ENCODE measurements at places on chromosomes 3 and 15.

GRCh38 chr15:61133361-61133760 lies 95.7 kb downstream of the RORA start:
- DNase-seq: no peak

- DNase-seq: no peak
Measured at GRCh38 chr3:169633105-169633504, 30.4 kb downstream of the MECOM start.

- DNase-seq: no peak
Measured at GRCh38 chr3:122510878-122511535, 3.7 kb downstream of the KPNA1 start.

DNA sequence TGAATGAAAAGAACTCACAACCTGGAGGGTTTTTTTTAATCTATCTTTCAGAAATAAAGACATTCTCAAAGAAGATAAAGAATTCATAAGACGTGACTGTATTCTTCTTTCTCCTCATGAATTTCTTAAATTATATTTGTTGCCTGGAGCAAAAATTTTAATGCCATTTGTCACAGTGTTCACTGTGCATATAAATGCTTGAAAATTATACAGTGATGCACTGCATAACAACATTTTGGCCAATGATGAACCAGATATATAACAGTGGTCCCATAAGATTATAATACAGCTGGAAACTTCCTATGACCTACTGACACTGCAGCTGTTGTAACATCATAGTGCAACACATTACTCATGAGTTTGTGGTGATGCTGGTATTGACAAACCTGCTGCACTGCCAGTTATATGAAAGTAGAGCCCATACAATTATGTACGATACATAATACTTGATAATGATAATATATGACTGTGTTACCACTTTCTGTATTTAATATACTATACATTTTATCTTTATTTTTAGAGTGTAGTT lies 67.3 kb downstream of the P2RY1 start:
- no peak for DNase-seq

GRCh38 chr3:71313844-71314243 lies 269.7 kb downstream of the FOXP1 start:
- no peak for DNase-seq

GRCh38 chr3:23017801-23018200 lies 185.3 kb upstream of the UBE2E2 start:
- no peak for DNase-seq

DNA sequence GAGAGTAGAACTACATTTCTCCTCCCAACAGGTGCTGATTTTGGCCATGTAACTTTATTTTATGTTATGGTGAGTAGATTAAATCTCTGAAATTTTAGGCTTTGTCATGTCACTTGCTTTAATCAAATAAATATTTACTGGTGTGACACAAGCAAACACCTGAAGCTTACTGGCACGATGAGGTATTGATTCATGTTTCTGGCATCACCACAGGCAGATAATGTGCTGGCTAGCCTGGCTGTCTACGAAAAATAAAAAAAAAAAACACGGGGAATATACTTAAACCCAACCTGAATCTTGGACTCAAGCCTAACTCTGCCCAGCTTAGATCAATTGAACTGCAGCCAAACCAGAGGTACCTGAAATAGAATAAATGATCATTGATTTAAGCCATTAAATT lies 65.6 kb upstream of the CADM2 start:
- no peak for DNase-seq

DNA sequence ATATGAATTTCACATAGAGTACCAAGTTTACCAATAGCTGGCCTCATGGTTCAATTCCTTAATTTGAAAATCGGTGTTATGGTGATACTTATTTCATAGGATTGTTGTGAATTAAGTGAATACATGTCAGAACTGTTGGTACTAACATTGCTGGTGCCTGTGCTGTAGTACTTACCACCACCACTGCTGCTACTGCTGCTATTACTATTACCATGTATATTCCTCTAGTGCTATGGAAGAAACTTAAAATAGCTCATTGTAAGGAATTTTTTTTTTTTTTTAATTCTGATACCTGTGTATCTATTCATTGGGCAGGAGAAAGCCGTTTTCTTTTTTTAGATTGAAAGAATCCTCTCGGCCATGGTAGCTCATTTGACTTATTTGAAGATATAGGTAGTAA lies 3.6 kb downstream of the FYTTD1 start:
- no peak for DNase-seq

DNA sequence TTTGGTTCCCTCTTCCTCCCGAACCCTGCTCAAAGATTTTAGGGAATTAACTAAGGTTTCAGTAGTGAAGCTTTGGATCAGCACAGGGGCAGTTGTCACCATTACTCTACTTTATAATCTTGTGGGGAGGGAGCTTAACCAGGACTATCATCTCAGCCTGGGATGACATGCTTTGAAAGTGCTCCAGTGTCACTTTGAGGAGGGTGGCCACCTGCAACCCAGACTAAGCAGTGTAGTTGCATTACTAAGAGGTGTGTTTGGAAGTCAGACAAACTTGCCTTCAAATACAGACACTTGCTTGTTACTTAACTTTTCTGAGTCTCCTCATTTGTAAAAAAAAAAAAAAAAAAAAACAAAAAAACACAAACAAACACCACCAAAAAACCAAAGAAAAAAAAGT lies 340.3 kb upstream of the TBL1XR1 start:
- DNase-seq: no peak

DNA sequence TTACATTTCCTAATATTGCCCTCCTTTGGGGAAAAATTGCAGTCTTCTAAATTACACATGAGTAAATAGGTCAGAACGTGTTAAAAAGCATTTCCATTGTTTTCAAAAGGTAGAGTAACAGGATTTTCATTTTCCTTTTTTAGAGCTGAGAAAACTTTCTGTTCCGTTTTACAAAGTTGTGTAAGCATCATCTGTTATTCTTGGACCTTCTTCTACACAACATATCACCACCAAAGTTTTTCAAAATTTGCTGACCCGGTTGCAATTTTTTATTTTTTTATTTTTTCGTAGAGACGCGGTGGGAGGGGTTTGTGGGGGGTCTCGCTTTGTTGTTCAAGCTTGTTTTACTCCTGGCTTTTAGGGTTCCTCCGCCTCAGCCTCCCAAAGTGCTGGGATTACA lies 1.1 kb downstream of the CCDC39 start:
- no peak for DNase-seq

DNA sequence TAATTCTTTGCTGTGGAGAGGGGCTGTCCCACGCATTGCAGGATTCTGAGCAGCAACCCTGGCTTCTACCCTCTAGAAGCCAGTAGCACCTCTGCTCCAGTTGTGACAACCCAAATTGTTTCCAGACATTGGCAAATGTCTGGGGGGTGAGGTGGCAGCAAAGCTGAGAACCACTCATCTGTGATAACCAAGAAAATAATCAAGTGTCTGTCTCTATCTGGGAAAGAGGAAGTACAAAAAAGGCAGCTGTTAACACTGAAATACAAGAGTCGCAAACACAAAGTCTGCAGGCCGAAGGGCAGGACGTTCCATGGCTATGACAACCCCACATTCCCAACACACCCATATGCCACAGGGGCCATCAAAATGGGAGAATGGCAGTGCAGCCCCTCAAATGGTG lies 42.2 kb upstream of the GNB5 start:
- DNase-seq: no peak

DNA sequence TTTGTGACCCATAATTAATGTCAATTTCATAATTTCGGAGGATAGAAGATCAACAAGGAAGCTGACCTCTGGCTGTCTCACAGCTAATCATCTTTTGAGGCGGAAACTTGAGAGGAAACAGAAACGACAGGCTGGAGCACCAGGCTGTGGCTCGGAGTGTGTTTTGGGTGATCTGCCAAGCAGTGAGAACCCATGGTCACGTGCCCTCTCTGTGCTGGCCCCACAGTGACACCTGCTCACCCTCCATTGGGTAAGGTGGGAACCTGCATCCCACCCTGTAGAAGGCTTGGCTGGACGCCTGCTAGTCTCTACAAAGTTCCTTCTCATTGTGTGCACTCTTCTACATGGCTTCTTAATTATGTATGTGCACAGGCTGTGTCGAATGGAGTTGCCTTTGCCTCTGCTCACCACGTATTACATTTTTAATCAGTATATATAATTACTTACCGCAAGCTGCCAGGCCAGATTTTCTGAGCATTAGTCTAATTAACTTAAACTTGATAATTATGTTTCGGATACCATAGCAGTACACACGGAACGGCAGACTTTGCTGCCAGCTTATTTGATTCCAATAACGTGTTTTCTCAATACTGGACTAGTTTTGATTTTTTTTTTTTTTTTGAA lies 719.4 kb upstream of the CFAP20DC start:
- DNase-seq: no peak

DNA sequence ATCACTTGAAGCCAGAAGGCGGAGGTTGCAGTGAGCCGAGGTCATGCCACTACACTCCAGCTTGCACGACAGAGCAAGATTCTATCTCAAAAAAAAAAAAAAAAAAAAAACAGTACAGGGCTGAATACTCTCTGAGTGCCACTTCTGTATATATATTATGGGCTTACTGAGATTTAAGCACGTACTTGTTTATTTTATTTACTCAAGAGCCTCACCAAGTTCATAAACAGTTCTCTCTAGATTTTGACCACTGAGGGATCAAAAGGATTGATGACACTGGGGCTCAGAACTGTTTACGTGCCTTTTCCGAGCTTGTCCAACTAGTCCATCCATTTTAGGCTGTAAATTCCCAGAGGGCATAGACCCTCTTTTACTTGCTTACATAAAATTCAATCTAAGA lies 81.5 kb downstream of the FRMD4B start:
- DNase-seq: no peak

GRCh38 chr15:60047701-60048100 lies 43.6 kb downstream of the FOXB1 start:
- DNase-seq: no peak

DNA sequence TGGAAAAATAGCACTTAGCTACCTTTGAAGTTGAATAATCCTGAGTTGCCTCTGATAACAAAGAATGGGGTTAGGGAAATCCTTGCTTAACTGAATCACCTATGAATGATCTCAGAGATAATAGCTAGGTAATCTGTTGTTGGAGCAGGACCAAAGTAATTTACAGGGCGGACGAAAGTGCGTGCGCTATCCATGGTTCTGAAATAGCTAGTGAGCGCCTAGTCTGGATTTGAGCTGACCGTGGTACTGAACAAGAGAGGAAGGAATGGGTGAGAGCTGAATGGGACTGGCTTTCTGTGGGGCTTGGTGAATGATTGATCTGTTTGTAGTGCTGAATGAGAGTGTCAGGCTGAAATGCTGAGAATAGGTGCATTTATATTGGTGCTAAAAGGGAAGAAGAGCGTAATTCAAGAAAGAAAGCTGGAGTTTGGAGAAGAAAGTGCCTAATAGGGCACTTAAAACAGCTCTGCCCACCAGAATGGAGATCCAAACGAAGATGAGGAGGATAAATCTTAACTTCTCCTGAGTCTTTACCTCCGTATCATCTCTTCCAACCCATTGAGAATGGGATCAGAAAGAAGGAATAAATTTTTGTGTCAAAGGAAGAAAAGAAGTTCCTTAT lies 10.1 kb downstream of the SCN10A start:
- no peak for DNase-seq

GRCh38 chr3:195583831-195584542 lies at the start of gene APOD:
Gene APOD, minus strand, starts transcription at chr3:195583940. Its CDS starts 4,479 bp downstream, at chr3:195579461.
- no peak for DNase-seq

DNA sequence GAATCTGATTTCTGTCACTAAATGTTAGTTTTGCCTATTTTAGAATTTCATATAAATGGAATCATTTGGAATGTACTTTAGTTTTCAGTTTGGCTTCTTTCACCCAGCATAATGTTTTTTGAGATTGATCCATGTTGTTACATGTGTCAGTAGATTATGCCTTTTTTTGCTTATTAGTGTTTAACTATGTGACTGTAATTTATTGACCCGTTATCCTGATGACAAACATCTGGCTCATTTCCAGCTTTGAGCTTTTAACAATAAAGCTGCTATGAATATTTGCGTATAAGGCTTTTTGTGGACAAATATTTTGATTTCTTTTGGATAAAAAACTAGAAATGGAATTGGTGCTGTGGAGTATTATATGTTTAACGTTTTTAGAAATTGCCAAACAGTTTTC lies 254.5 kb upstream of the CFAP20DC start:
- DNase-seq: no peak

DNA sequence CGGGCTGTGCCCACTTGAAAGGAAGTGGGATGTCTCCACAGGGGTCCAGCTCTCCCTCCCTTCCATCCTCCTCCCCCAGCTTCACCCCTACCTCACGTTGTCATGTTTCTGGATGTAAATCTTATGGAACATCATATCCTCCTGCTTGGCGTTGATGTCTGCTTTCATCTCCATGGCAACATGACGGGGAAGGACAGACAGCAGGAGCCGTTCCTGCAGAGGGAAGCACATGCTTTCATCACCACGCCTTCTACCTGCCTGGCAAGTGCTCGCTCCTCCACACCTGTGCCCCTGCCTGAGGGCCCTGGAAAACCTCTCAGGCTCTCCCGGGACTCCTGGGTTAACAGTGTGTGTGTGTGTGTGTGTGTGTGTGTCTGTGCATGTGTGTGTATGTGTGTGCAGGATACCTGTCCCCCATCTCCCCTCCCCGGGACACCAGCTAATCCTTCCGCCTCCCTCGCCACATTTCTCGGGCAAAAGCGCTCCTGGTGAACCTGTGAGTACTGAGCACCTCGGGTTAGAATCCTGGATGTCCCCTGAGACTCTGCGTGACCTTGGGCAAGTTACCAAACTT lies 101.1 kb downstream of the ADCY5 start:
- DNase-seq: no peak

DNA sequence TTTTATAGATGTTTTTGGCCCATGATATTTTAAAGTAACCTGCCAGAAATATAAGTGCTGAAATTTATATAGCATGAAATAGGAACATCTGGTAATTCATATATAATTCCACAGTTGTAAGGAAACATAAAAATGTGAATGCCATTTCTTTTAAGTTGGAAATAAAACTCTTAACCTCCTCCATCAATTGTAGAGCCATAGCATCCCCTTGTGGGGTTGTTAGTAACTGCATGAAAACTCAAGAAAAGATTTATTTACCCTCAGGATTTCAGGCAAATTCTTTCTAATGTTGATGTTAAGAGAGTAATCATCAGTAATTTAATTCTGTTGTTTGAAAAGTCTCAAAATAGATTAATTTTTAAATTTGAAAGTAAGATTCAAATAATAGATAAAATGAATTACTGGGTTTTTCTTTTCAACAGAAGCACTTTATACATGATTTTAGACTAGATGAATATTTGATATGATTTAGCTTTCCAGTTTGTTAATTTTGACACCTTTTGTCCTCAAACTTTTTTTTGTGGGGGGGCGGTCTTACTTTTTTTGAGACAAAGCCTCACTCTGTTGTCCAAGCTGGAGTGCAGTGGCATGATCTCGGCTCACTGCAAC lies 74.7 kb downstream of the RASA2 start:
- no peak for DNase-seq

Measured in activated CD8-positive, alpha-beta memory T cell treated with anti-CD3 and anti-CD28 coated beads for 48 hours (primary cell).